ENCODE measurements at places on chromosomes 6 and 20.

- no peak for DNase-seq
Observed at GRCh38 chr6:10434235-10434634, 19.4 kb upstream of the TFAP2A start.

- no peak for DNase-seq
Observed at GRCh38 chr6:32643904-32644303, 6.7 kb downstream of the HLA-DQA1 start.

DNA sequence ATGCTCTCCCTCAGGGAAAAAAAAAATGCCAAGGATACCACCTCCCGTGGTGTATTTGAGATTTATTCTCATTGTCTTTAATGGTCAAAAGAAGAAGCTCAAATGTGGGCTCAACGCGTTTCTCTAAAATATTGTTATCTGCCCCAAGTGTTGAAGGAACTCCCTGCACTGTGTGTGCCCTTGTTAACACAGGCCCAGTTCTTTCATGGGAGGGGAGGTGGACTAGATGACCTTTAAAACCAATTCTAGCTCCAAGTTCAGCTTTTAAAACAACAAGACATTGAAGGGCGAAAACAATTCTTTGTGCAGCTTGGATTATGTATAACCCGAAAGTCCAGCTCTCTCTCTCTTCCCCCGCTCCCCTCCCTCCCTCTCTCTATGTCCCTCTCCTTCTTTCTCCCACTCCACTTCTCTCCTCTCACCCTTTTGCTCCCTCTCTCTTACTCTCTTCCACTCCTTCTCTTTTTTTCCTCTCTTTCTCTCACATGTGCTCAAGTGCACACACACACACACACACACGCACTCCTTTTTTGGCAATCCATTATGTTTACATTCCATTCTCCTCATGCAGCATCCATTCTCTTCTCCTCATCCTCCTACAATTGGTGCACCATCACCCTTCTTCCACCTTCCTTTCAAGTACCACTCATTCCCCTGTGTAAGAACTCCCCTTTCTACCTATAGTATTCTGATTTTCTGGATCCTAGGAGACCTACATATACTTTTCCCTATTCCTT lies 8.5 kb downstream of the HLA-DMB start:
- no peak for DNase-seq

- no peak for DNase-seq
Observed at GRCh38 chr6:156909212-156910010, 132.2 kb downstream of the ARID1B start.

- DNase-seq: no peak
Observed at GRCh38 chr6:107110200-107110599, 5.1 kb downstream of the BEND3 start.

GRCh38 chr20:53706466-53707370 lies 113.1 kb upstream of the ZNF217 start:
- DNase-seq: no peak

GRCh38 chr20:38125157-38126056 lies 39.7 kb downstream of the TGM2 start:
- DNase-seq: peak; percentile 43

DNA sequence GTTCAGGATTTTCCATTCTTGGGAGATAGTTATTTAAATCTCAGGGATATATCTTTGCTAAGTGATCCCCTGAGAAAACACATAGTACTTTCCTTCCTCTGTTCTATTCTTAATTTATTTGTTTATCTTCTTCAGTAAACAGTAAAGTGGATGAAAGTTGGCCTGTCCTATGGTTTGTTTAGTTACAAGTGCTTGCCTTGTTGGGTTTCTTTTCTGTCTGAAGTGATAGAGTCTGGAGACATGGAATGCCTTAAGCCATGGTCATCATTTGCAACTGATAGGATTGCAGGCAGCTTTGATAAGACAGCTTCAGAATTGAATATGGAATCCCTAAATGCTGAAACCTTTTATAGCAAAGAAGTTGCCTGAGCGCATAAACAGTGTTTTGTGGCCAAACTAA lies 4.9 kb downstream of the ADGRG6 start:
- DNase-seq: no peak

DNA sequence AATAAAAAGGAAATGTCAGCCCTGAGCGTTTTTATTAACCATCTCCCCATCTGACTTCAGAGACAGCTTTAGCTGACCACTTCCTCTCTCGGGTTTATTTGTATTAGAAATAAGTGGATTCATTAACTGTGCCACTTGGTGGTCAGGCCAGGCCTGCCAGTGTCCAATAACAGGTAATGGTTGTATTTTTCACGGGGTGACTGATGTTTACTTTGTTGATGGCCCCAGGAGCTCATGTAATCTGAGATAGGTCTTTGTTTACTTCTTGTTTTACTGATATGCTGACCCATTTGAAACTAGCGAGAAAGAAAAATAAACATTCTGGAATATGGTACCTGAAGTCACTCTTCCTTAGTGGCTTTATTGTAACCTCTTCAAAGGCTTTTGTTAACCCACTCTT lies 504.3 kb upstream of the SLC35B3 start:
- peak; percentile 64 for DNase-seq

DNA sequence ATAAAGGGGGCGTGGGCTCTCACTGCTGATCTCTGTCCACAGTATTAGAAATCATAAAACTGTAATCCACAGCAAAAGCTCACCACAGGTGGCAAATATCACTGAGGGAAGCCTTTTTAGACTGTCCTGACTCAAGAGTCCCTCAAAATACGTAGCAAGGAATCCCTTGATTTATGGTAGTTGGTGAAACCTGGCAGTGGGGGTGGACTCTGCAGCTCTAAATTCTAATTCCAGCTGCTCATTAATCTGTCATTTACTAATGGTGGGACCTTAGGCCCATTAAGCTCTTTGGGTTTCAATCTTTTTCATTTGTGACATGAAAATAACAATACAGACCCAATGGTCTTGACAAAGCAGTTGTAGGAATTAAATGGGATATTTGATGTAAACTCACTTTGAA lies 32.3 kb downstream of the GMDS start:
- no peak for DNase-seq

GRCh38 chr20:20849161-20849560 lies 136.7 kb upstream of the RALGAPA2 start:
- no peak for DNase-seq

- DNase-seq: no peak
Observed at GRCh38 chr6:170046791-170047626, 243.9 kb downstream of the DLL1 start.

- no peak for DNase-seq
Observed at GRCh38 chr6:160344271-160344670, 3.9 kb upstream of the SLC22A3 start.

- no peak for DNase-seq
Observed at GRCh38 chr6:32882879-32883250, 28.9 kb downstream of the PSMB9 start.

- DNase-seq: peak; percentile 14
Observed at GRCh38 chr6:64280569-64280968, 645.0 kb downstream of the PHF3 start.

GRCh38 chr20:46580613-46581205 lies 30.3 kb upstream of the OCSTAMP start:
- no peak for DNase-seq

DNA sequence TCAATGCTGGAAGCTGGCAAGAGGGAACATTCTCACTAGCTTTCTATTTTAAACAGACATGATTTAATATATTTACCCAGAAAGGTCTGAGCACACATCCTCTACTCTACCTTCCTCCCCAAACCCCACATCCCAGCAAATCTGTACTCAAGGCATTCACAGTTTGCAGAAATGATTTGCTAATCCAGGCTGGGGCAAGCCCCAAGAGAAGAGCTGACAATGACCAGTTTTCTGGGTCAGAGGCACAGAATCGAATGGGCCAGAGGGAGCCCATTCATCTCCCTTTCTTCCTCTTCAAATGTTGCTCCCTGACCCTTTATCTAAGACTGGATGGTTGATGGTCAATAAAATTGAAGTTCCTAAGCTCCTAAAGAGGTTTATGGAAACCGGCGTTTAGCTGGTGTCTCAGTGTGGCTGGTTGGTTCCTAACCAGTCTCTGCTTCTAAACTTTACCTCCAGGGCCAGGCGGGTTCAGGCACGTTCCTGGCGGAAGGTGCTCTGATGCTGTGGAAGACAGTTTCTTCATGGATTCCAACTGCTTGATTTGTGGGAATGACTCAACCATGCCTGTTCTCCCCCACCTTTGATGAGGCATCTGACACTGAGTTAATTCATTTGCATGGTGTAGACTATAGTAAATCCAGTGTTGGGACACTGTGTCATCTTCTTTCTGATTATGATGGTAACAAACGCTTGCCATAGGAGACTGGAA lies 96.4 kb upstream of the IYD start:
- DNase-seq: no peak

GRCh38 chr6:137536104-137536773 lies 42.0 kb upstream of the OLIG3 start:
- no peak for DNase-seq

- no peak for DNase-seq
Observed at GRCh38 chr6:156345700-156346099, 431.5 kb upstream of the ARID1B start.
